ENCODE measurements at places on chromosomes 6 and 20.

- no peak for DNase-seq
These were observed 119.0 kb downstream of the ALDH8A1 start for GRCh38 chr6:134830940-134831339.

- DNase-seq, result no peak
These were observed 116.0 kb downstream of the CRYBG1 start for GRCh38 chr6:106476331-106477105.

DNA sequence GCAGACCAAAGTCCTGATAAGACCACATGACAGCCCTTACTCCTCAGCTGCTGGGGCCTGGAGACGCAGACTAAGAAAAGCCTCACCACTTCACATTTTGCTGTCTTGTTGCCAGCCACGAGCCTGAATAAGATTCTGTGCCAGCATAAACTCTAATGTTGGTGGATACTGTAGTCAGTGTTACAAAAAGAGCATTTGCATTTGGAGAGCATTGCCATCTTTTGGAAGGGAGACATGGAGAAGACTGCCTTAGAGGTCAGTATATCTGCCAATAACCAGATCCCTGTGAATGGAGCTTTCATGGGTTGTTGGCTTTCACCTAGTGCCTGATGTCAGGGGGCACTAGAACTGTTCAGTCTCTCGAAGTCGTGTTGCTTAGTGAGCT, 315.2 kb downstream of the ZFAND3 start:
- DNase-seq, result no peak

- no peak for DNase-seq
These were observed 5.1 kb downstream of the RPL10A start for GRCh38 chr6:35473075-35473849.

GRCh38 chr20:52446421-52447224, 255.0 kb upstream of the ZFP64 start:
- no peak for DNase-seq

DNA sequence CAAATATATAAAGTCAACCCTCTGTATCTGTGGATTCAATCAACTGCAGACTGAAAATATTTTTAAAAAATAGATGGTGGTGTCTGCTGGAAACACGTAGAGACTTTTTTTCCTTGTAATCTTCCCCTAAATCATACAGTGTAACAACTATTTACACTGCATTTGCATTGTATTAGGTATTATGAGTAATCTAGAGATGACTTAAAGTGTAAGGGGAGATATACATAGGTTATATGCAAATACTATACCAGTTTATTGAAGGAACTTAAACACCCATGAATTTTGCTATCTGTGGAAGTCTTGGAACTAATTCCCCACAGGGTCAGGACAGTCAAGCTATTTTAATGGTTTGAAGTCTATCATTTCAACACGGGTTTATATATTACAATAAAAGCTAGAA, 10.2 kb downstream of the HDAC2 start:
- DNase-seq, result no peak

DNA sequence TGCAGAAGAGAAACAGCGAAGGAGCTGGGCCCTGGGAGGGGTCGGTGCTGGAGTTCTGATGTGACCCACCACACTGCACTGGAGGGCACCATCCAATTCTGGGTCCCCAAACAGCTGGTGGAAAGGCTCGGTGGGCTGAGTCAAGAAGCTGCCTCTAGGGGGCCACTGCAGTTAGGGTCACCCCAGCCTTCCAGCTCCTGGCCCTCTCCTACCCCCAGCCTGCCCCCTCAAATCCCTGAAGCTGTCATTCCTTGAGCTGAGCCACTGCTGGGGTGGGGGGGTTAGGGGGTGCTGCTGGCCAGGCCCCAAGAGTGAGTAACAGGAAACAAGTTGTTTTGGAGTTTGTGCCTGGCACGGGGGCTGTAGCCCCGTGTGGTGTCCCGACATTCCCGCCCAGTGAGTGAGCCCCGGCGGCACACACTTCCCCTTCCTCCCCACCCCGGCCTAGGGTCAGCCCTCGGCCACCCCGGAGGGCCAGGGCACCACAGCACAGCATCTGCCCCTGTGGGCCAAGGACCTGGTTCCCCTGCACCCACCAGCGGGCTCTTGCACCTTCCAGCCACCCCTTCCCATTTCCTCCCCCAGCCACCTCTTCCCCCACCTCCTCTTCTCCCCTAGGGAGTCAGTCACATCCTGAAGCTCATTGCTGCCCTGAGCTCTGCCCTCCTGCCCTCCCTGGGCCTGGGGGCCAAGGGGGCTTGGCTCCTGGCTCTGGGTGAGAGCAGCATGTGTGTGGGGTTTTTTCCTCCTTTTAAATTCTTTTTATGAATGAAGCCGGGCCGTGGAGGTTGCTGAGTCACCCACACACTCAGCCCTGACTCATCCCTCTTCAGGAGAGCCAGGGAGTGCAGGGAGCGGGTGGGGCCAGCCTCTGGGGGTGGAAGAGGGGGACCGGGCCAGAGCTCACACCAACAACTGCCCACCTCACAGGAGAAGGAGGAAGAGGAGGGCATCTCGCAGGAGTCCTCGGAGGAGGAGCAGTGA, 4.6 kb downstream of the SMIM29 start:
- DNase-seq, result no peak

GRCh38 chr6:64838726-64839125, 868.3 kb downstream of the EYS start:
- DNase-seq, result no peak

DNA sequence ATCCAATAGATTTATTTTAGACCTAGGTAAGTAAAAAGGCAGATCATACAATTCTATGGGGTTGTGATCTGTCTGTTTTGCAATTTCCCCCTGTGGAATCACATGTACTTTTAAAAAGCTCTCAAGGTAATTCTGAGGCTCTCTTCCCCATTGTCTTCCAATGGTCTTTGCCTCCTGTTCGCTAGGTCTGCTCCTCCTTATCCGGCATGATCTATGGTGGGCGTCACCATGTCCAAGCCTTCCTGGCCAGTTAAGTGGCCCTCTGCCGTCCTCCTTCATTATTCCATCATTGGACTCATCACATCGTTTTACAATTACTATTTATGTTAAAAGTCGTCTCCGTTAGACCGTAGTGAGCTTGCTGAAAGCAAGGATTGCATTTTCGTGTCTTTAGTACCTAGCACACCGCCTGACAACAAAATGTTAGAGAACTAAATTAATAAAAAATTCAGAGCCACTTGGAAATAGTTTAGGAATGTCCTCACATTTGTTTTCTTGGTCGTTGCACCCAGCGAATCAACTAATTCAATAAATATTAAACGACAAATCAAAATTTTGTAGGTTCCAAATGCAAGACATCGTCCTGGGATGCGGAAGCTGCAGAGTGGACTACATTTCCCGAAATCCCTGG, 2.2 kb upstream of the STXBP5 start:
- DNase-seq, result no peak

GRCh38 chr20:32678948-32679347, 5.2 kb upstream of the C20orf203 start:
- DNase-seq, result no peak

DNA sequence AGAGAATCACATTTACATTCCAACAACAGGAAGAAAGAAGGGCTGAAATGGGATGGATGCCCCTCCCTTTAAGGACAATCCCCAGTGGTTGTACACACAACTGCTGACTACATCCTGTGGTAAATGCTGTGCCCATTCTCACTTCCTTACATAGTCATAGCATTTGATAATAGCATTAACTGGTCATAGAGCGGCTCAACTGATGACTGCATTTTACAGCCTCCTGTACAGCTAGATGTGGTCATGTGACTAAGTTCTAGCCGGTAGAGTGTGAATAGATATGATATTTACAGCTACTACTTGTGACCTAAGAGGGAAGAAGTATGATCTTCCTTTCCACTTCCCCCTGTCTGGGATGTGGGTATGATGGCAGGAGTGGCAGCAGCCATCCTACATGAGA, 24.7 kb downstream of the KCNK17 start:
- no peak for DNase-seq

DNA sequence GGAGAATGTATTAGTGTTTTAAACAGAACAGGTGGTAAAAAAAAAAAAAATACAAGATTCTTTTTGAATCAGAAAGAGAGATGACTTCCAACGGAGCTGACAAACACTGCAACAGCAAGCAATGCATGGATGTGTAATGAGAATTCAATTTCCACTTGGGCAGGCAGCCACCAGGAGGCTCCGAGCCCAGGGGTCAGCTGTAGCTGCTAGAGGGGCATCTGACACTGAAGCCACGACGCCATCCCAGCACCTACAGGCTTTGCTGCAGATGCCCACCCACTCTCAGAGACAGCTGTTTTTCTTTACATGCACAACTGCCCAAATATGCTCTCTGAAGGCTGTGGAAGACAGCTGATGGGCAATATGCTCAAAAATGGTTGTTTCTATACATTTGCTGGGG, 75.4 kb downstream of the ELOVL5 start:
- DNase-seq, result no peak

GRCh38 chr6:157235600-157236039, 87.7 kb downstream of the TMEM242 start:
- no peak for DNase-seq

DNA sequence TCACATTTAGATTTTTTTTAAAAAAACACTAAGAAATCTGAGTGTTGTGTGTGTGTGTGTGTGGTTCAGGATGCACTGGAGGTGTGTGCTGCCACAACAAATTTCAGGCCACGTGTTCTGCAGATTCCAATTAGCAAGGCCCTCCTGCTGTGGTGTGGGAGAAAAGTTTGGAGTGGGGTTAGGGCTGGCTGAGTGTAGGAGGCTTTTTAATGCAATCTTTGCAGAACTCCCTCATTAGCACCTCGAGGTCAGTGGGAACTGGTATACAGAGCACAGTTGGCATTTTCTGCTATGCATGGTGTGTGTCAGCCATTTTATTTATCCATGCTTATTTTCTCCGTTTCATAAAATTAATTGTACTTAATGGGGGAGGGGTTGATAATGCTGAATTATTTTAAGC, 187.6 kb downstream of the SOX4 start:
- no peak for DNase-seq

DNA sequence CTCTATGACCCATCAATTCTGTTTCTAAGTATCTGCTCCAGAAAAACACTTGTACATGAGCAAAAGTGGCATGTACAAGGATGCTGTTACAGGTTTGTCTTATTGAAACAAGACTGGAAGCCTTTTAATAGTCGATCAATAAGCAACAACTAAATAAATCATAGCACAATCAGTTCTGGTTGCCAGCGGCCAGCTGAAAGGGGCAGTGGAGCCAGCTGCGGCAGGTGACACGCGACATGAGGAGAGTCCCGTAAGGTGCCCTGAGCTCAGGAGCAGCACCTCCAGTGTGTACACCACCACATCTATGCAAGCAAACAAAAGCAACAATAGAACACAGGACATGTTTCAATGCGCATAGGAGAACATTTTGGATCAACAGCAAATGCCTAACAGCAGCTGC, 20.7 kb upstream of the NNAT start:
- peak; percentile 20 for DNase-seq

GRCh38 chr6:100913400-100914276, 32.5 kb upstream of the ASCC3 start:
- no peak for DNase-seq

DNA sequence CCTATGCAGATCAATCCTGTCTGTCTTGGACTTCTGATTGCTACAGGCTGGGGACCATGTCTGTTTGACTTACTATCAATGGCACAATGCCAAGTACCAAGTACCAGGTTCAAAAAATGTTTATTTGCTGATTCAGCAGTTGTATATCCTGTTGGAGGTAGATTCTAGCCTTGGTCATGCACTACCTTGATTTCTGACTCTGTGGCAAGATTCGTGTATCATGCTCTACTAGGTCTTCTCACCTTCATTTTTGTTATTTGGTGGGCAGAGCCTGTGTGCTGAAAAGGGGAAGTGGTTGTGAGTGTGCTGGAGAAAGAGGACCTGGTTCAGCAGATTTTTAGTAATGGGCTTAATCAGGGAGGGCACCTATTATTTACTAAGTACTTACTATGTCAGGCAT, 192.4 kb upstream of the MYLIP start:
- no peak for DNase-seq

GRCh38 chr6:42204768-42205282, 10.1 kb upstream of the GUCA1B start:
- DNase-seq, result no peak
